Activated B cell treated with CpG ODN at 0.5 μM for 24 hours (primary cell): ENCODE measurements at places on chromosomes 7 and 10.

GRCh38 chr7:36661135-36661840 is 63.0 kb downstream of the AOAH start:
- no peak for DNase-seq

- DNase-seq, result no peak
Observed at GRCh38 chr7:150972023-150972468, 6.1 kb downstream of the KCNH2 start.

- DNase-seq, result no peak
Observed at GRCh38 chr7:1545417-1546246, 10.4 kb downstream of the TMEM184A start.

DNA sequence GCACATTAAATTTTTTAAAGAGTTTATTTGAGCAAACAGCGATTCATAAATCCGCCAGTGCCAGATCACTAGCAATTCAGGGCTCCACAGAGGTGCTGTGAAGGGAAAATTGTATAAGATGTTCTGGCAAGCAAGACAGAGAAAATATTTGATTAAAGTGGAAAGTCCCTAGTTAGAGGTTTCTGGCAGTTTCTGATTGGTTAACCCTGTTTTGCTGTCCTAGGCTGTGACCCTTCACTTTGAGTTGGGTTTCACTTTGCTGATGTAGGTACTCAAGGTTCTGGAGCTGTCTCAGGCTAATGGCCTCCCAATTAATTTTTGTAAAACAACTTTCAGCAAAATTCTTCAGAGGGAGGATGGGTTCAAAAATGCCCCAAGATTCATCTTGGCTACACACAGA is 79.4 kb upstream of the NXPH1 start:
- DNase-seq, result no peak

- DNase-seq, result no peak
Observed at GRCh38 chr7:22885797-22886261, 63.2 kb upstream of the TOMM7 start.

DNA sequence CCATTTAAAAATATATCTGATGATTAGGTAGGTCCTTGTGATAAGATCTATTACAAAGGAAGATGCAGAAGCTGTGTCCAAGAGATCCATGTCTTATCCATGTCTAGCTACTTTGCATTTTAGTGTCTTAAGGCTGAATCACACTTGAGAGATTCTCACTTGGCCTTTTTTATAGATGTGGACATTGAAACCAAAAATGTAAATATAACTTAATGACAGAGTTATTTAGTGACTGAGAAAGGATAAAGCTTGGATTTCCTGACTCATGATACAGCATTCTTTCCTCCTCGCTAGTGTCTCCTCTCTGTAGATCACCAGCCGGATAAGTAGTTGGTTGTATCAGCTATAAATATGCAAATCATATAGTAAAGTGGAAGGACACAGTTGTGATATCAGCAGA is 23.3 kb downstream of the INHBA start:
- no peak for DNase-seq

GRCh38 chr10:88228130-88228529 is 355.0 kb downstream of the RNLS start:
- no peak for DNase-seq

GRCh38 chr10:69629897-69630650 is at the start of gene FAM241B:
Gene FAM241B (plus strand): TSS chr10:69630247. CDS start chr10:69631744, 1,497 bp downstream.
- DNase-seq, result peak; percentile 39

DNA sequence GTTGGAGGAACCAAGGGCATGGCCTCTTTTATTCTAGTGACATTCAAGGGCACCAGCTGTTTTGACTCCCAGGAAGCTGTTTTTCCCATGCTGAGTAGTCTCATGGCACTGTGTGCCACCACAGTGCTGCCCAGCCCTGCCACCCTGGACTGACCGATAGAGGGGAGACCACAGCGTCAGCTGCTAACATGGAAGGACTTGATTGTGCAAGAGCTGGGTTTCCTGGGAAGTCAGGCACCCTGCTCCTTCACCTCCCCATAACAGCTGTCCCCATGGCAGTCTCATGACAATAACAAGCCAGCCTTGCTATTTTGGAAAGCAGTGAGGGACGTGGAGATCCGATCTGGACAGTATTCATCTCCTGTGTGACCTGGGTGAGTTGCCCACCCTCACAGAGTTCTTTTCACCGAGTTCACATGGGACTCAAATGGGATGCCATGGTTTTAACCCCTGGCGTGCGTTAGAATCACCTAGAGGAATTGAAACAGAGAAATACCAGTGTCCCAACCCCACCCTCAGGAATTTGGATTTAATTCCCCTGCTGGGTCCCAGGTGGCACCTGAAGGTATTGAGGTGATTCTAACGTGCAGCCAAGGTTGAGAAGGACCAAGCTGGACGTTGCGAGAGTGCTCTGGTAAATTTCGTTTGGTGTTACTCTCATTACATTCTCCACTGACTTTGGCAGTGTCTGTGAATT is 174.8 kb downstream of the CELF2 start:
- DNase-seq, result no peak

- DNase-seq, result no peak
Observed at GRCh38 chr10:63703740-63704345, 182.6 kb downstream of the REEP3 start.

GRCh38 chr10:132702601-132703418 is 83.1 kb downstream of the NKX6-2 start:
- no peak for DNase-seq

GRCh38 chr10:114703377-114704107 is 45.5 kb upstream of the ABLIM1 start:
- no peak for DNase-seq

GRCh38 chr7:45663167-45663921 is 89.2 kb downstream of the ADCY1 start:
- no peak for DNase-seq

GRCh38 chr10:44862006-44862751 is 49.0 kb upstream of the TMEM72 start:
- no peak for DNase-seq

DNA sequence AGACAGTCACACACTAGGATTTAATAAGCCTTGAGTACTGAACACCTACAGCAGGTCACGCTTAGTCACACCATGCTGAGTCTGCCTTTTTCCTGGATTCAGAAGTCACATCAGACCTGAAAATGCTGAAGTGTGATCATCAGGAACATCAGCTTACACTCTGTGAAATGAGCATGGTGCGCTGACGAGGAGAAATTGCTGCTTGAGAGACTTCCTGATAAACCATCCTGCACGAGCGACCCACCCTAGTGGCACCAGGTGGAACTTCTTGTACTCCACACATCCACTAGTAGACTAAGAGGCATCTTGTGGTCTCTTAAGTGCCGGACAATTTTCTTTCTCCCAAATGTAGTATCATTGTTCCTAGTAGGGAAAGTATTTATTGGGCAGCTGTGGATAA is 51.8 kb upstream of the MRLN start:
- no peak for DNase-seq

- DNase-seq, result no peak
Observed at GRCh38 chr7:120412139-120413050, 139.4 kb downstream of the KCND2 start.

DNA sequence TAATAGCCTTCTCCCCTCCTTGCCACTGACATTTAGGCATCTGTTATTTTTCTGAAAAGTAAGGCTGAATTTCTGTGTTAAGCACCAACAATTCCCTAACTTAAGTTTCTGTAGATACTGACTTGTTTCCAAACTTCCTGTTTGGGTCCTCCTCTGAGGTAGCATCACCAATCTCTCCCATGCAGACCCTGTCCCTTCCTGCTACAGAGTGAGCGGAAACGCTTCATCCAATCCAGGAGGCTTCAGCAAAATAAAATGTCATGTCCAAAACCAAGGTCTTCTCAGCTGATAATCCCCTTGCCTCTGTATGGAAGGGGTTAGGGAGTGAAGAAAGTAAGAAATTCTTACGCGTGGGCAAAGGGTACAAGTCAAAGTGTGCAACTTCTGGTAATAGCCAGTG is 29.9 kb downstream of the XPNPEP1 start:
- DNase-seq, result no peak

- DNase-seq, result no peak
Observed at GRCh38 chr7:29547421-29547820, 16.2 kb upstream of the PRR15 start.

- no peak for DNase-seq
Observed at GRCh38 chr10:69123306-69123746, 652 bp upstream of the VPS26A start.

GRCh38 chr7:117630501-117630900 is 150.7 kb downstream of the CFTR start:
- DNase-seq, result no peak

DNA sequence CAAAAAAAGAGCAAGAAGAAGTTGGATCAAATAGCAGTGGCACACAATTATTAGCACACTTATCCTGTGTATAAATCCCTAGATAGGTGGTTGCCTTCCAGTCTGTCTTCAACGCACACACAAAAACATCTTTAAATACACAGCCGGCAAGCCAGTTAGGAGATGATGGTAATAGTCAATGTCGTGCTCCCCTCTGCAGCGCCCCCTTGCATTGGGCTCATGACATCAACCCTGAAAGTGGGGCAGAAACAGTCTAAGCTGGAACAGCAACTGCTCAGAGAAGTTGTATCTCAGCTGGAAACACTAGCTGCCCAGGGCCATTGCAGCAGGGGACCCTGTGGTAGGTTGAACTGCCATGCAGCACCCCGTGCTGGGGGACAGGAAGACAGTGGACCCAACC is 179.5 kb upstream of the YAE1 start:
- DNase-seq, result no peak

DNA sequence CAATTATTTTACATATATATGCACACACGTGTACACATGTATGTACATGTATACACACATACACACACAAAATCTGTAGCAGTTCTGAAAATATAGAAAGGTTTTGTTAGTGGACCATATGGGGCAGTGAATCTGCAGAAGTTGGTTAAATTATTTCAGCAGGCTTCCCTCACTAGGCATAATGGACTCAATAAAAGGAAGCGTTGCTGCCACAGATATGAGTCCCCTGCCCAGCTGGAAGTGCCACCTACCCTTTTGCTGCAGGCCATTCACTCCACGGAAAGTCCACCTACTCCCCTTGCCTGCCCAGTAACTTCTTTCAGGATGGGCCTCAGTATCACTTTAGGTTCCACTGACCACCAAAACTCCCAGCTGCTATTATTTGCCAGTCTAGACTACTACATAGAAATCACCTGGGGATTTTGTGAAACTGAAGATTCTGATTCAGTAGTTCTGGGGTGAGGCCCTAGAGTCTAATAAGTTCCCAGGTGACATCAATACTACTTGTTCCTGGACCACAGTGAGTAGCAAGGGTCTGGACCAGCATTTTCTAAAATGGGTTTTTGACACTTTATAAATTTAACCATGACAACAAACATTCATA is 29.3 kb upstream of the CROT start:
- no peak for DNase-seq

DNA sequence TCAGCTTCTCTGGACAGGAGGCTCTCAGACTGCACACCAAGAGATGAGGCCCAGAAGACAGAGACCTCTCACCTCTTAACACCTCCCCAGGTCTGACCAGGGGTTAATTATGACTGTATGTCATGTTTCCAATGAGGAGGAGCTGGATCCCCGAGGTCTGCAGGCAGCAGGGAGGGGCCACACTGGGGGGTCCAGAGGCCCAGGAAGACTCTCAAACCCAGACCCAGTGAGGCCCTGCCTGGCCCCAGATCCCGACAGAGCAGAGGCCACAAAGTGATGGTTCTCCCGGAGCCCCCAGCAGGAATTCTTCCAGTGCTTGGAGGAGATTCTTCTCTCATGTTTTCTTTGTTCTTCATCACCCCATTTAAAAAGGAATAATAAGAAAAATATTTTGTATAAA is 28.8 kb downstream of the PTPRN2 start:
- no peak for DNase-seq

DNA sequence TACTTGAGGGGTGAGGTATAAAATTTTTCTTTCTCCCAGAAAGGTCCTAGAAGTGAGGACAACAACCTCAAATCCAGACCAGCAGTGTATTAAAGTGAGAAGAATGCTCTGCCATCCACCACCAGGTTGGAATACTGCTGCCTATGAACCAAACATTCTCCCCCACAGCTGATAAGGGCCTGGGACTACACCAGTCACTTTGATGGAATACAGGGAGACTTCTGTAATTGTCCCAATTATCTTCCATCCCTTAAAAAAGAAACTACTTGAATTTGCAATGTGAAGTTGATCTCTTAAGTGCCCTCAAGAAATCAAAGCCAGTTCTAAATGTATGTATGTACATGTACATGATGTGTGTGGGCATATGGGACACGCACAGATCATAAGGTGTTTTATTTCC is 3.0 kb downstream of the TBX20 start:
- no peak for DNase-seq

GRCh38 chr10:124047427-124048152 is 45.8 kb downstream of the CHST15 start:
- no peak for DNase-seq

DNA sequence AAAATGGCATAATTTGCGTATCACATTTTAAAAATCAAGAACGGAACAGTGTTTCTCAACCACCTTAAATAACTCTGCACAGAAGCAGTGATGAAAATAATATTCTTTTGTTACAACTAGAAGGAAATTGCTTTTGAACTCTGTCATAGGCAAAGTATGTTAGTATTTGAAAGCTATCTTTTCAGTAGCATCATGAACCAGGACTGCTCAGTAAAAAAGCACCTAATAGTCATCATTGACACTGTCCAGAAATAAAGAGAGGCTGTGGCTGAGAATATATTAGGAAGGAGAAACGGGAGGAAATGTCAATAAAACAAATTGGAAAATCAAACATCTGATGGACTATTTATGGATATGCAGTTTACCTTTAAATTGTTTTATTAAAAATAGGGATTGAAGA is 237.2 kb upstream of the AKR1E2 start:
- no peak for DNase-seq

DNA sequence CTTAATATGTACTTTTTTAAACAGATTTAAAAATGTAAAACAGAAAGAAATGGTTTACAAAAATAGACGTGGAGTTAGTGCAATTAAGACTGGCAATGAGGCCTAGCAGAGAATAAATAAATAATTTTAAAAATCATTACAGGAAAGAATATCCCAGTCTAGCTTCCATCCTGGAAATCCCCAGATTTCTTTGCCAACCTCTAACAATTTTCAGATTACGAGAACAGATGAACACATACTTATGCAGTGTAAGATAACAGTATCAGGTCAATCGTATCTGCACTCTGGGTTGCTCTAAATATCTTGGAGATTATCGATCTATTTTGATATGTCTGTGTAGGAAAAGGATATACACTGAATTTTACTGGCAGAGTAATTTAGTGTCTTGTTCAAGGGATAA is 210.5 kb downstream of the SEMA3A start:
- DNase-seq, result no peak

GRCh38 chr7:78301407-78301806 is 502.8 kb downstream of the PHTF2 start:
- no peak for DNase-seq

GRCh38 chr7:87231711-87232110 is 12.2 kb upstream of the TMEM243 start:
- DNase-seq, result no peak
